Right kidney (tissue), 9 donors: ENCODE measurements at places on chromosomes 2 and 18.
A peak's percentile ranks its signal among the peaks of the same experiment; 100 is the strongest.

DNA sequence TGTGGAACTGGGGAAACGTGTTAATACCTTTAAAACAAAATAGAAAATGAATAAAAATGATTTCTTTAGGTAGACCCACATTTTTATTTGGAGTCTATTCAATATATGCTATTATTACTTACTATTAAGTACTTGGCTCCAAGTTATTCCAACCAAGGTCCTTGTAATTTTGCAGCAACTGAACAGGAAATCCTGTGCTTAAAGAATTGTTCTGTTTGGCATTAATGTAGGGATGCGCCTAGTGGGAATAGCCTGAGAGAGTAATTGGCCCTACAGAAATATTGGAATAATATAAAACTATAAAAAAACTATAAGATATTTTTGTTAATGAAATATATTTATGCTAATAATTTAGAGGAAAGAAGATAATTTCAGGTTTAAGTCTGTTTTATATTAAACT is 22.9 kb upstream of the ZSWIM2 start:
- no peak for DNase-seq

DNA sequence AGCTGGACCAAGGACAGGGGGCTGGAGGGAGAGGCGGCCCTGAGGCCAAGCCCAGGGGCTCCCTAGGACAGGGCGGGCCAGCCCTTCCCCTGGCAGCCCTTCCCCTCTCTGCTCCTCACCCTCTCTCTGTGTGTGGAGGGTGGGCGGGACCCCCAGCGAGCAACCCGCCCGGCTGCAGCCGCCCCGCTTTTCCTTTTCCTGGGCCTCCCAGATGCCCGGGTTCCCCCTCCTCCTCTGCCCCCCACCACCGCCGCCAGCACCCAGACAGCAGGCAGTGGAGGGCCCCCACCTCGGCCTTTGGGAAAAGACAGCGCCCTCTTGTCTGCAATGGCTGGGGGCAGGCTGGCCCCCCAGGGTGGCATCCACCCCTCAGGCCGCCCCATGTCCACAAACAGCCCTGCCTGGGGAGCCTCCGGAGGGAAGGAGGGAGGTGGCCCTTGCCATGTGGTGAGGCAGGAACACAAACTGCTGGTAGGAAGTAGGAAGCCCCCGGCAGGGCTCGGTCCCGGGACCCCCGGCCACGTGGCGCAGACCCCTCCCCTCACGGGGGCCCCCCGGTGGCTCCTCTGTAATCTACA is 135.1 kb upstream of the CTDP1 start:
- DNase-seq = no peak

DNA sequence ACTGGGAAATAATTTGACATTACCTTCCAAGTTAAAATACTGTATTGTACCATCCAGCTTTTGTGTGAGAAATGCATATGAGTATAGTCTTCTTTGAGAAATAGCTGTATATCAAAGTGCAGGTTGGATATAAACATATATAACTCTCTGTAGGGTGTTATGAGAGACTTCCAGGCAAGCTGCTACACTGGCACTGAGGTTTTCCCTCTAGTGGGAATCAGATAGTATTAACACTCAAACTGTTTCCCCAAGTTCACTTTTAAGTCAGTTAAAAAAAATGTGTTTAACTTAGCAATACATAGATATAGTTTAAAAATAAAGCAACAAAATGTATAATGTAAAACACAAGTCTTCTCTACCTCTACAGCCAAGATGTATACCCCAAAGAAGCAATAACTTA is 368.4 kb upstream of the SLC8A1 start:
- no peak for DNase-seq

GRCh38 chr2:37679072-37679695 is 7.7 kb upstream of the CDC42EP3 start:
- no peak for DNase-seq

GRCh38 chr2:96687266-96687665 is 44.7 kb downstream of the FER1L5 start:
- no peak for DNase-seq

DNA sequence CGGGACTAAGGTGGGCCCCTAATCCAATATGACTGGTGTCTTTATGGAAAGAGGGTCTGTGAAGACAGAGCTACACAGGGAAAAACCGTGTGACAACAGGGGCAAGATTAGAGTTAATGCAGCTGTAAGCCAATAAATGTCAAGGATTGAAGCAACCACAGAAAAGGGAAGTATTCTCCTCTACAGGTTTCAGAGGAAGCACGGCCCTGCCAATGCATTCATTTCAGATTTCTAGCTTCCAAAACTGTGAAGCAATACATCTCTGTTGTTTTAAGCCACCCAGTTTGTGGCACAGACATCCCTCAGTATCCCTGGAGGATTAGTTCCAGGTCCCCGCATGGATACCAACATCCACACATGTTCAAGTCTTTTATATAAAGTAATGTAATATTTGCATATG is 48.8 kb downstream of the SPP2 start:
- no peak for DNase-seq

DNA sequence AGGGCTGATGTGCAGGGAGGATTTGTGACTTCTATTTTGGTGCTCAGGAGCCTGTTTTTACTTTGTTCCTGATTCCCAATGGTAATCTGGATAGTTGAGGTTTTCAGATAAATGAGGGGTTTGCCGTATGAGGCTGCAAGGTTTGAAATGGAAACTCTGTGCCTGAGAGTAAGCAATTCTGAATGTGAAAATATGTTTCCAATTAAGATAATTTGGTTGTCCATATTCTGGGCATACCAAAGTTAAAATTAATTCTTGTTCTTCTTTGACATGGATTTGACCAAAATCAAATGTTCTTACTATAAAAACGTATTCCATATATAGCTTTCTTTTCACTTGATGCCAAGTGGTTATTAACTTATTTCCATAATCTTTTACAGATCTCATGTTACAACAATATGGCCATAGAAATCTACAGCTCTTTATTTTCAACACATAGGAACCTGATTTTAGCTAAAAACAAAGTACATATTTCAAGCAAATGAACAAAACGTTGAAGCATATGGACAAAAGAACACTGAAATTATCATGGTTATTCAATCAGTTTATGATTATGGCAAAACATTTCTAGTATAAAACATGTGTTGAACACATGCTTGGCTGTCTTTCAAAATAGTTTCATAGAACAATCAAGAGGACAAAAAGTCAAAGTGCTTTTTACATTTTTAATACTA is 63.4 kb upstream of the ARHGAP28 start:
- no peak for DNase-seq

GRCh38 chr2:145108361-145108778 is 588.5 kb upstream of the ZEB2 start:
- peak; percentile 24 for DNase-seq

DNA sequence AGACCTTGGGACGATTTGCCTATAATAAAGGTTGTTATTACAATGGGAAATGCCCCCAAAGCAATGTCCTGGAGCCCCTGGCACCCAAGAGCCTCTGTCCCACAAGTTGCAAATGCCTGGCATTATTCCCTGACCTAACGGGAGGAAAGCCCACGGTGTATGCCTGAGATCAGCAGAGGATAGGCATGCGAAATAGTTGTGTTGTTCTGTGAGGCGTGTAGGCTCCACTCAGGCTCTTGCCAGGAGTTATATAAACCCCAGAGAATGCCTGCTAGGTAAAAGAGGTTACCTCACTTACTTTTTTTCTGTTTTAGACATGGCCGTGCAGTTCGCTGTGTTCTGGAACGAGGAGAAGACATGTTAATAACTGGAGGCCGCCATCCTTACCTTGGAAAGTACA is 52.1 kb downstream of the AOX1 start:
- no peak for DNase-seq
